ENCODE measurements at places on chromosomes 12 and 14.

- no peak for DNase-seq
Observed at GRCh38 chr12:132715874-132716273, 5.2 kb downstream of the PGAM5 start.

DNA sequence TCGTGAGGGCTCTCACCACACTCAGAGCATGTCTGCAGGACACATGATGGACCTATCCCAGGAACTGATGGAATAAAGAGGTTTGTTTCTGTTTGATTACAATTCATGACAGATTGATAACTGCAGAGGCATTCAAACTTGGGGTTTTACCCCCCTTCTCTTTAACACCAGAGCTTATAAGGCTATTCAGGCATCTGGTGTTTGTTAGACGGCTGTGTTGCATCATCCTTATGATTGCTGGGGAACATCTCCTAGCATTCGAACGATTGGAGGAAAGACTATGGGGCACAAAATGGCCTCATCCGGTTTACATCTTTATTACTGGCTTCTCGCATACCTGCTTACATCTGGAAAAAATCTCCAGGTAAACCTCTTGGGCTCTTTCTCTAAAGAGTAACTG is 191.8 kb downstream of the MSRB3 start:
- DNase-seq, result no peak

- DNase-seq, result no peak
Observed at GRCh38 chr12:89991807-89992590, 283.4 kb upstream of the ATP2B1 start.

DNA sequence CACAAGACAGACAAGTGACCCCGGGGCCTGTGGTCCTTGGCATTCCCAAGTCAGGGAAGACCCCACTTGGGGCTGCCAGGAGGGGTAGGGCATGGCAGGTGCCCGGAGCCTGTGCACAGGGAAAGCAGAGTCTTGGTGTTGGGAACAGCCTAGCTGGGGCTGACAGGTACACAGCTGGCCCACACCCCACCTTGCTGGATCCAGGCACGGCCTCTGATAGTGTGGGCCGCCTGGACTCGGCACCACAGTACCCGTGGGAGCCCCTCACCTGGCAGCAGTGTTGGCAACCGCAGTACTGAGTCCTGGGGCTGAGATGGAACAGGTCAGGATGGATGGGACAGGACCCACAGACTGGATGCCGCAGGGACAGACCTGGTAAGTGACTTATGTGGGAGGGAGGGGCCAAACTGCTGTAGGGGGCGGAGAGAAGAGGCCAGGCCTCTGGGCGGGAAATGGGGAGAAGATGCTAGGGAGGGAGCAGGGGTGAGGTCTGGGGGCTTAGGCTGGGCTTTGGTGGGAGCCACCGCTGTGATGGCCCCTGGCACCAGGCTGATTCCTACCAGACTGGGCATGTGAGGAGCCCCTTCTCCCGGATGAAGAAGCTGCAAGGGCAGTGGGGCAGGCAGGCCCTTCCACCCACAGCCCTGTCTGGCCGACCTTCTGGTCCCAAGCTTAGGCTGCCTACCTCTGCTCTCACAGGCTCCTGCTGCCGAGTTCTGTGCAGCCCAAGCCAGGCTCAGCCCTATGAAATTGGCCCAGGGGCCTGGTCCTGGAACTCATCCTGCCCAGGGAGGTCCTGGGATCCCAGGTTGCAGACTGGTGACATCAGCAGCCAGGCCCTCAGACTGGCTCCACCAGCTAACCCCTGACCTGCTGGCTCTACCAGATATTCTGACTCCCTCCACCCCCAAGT is at the start of gene TGM1:
Gene TGM1 (minus strand): TSS at position 357 of the 913 bp plus-strand sequence. CDS start 825 bp downstream, outside the sequence.
- DNase-seq, result no peak

DNA sequence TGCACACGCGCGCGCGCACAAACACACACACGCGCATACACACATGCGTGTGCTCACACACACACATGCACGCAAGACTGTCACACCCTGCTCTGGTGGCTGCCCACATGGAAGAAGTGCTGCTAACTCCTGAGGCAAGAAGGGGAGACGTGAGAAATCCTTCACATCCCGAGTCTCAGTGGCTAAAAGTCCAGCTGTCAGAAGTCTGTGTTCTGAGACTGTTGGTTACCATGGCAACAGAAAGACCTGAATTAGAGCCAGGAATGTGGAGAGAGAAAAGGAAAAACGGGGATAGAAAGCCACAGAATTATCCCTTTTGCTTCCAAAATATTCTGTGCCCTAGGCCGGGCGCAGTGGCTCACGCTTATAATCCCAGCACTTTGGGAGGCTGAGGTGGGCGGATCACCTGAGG is 71.2 kb downstream of the PPFIBP1 start:
- DNase-seq, result no peak

GRCh38 chr12:1630133-1630826 is 1.2 kb downstream of the WNT5B start:
- peak; percentile 71 for DNase-seq

DNA sequence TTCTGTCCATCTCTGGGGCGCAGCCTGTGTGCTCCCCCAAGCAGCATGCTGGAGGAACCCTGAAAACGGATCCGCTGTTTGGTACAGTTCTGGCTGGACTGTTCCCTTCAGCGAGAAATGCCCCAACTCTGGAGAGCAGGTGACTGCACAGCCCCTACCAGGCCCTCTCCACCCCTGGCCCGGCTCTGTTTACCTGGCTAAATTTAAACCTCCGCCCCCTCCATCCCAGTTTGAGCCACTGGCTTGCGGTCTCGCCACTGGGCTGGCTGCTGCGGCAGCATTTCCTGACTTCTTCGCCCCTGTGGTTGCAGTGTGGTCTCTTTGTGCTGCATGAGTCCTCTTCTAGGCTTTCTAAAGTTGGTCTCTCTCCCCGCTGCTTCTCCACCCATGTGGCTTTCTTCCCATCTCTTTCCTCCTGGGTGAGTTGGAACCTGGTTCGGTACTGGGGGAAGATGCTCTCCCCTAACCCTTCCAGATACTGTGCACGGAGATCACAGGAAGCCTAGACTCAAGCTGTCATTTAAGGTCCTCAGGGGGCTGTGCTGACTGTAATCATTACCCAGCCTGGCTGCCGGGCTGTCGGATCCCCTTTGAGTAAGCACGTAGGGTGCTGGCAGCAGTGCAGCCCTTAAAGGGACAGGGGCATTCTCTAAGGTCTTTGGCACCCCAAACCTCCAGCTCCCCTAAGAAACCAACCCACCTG is 60.6 kb downstream of the FBXL14 start:
- DNase-seq, result no peak

GRCh38 chr14:52031781-52032180 is 37.1 kb downstream of the NID2 start:
- no peak for DNase-seq

- no peak for DNase-seq
Observed at GRCh38 chr14:73526036-73526984, 10.6 kb upstream of the ACOT1 start.

Measured in frontal cortex (tissue), 4 donors.